ENCODE measurements at places on chromosomes 13 and 19. TPM values are rescaled to one million over a fixed set of nuclear protein-coding genes. Genes with fewer than 3 reads are reported as not detected.

SBK3 gene
- not detected for polyA plus RNA-seq

ZNF296 gene
- 1.8 TPM for polyA plus RNA-seq

GRIN2D gene
- polyA plus RNA-seq: not detected

ATG4D gene
- polyA plus RNA-seq: 14.5 TPM

KLK3 gene
- not detected for polyA plus RNA-seq

KLC3 gene
- polyA plus RNA-seq: not detected

ZNF132 gene
- polyA plus RNA-seq: 2.0 TPM

VN1R4 gene
- polyA plus RNA-seq: not detected

ANKRD24 gene
- 0.26 TPM for polyA plus RNA-seq

ZNF524 gene
- polyA plus RNA-seq: 42.7 TPM

CERS4 gene
- 10.2 TPM for polyA plus RNA-seq

UBE2L5 gene
- not detected for polyA plus RNA-seq

ARL11 gene
- 0.63 TPM for polyA plus RNA-seq

SLC6A16 gene
- polyA plus RNA-seq: 0.81 TPM

MCF2L gene
- polyA plus RNA-seq: 1.5 TPM

ZGLP1 gene
- polyA plus RNA-seq: not detected

SLC7A10 gene
- polyA plus RNA-seq: not detected

SPACA4 gene
- not detected for polyA plus RNA-seq

TSSK6 gene
- polyA plus RNA-seq: 1.6 TPM

UCHL3 gene
- 64.2 TPM for polyA plus RNA-seq

ZNF428 gene
- polyA plus RNA-seq: 14.4 TPM

ZNF728 gene
- not detected for polyA plus RNA-seq

SMIM7 gene
- polyA plus RNA-seq: 64.4 TPM

NLRP13 gene
- not detected for polyA plus RNA-seq

FREM2 gene
- polyA plus RNA-seq: not detected

GRK1 gene
- not detected for polyA plus RNA-seq

PAN3 gene
- 3.1 TPM for polyA plus RNA-seq

CCL25 gene
- polyA plus RNA-seq: not detected

OR7A5 gene
- not detected for polyA plus RNA-seq

ZNF836 gene
- 9.3 TPM for polyA plus RNA-seq

OXGR1 gene
- not detected for polyA plus RNA-seq

ZNF525 gene
- 5.2 TPM for polyA plus RNA-seq

ICAM4 gene
- polyA plus RNA-seq: 0.38 TPM

SCN1B gene
- polyA plus RNA-seq: 0.23 TPM

ZNF682 gene
- 4.0 TPM for polyA plus RNA-seq

ZNF71 gene
- 11.4 TPM for polyA plus RNA-seq

GPR4 gene
- polyA plus RNA-seq: not detected

SIGLEC11 gene
- polyA plus RNA-seq: not detected

KLK4 gene
- polyA plus RNA-seq: not detected

CLIP3 gene
- 0.81 TPM for polyA plus RNA-seq
